ENCODE measurements at places on chromosomes 1 and 21. TPM values are rescaled to one million over a fixed set of nuclear protein-coding genes. Genes with fewer than 3 reads are reported as not detected.

PLXNA2 gene
- 8.0 TPM for total RNA-seq

MX2 gene
- 4.2 TPM for total RNA-seq

AMY2B gene
- 17.1 TPM for total RNA-seq

ZNF593OS gene
- total RNA-seq: not detected

PIGR gene
- total RNA-seq: not detected

CHI3L1 gene
- 3.0 TPM for total RNA-seq
